Thoracic aorta (tissue), 2 donors: ENCODE measurements at places on chromosomes 4 and X.

DNA sequence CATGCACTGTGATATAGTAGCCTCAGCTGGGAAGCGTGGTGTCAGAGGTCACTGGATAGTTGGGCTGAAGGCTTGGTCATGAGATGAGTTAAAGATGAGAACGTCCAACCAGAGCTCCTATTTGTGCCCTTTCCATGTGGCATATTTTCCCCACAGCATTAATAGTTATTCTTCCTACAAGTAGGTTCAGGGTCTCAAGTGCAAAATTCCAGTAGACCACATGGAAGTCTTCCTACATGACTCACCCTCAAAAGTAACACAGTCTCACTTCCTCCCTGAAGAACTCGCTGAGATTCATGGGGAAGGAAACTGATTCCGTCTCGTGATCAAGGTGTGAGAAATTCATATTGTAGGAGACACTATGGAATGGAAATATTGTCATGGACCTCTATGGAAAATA, 1212.5 kb upstream of the PRKX start:
- no peak for DNase-seq

DNA sequence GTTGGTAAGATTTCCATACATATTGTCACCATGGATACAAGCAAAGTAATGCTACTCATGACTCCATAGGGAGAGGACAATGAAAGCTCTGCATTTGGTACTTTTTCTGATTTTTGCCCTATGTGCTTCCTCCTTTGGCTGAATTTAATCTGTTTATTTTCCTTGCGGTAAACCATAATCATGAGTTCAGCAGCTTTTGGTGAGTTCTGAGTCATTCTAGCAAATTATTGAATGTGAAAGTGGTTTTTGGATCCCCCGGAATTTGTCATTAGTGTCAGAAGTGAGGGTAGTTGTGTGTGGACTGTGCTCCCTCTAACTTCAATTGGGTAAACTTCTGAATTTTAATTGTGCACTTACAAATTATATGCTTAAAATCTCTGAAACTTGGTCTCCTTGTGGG, 170.3 kb downstream of the MOSPD2 start:
- no peak for DNase-seq

DNA sequence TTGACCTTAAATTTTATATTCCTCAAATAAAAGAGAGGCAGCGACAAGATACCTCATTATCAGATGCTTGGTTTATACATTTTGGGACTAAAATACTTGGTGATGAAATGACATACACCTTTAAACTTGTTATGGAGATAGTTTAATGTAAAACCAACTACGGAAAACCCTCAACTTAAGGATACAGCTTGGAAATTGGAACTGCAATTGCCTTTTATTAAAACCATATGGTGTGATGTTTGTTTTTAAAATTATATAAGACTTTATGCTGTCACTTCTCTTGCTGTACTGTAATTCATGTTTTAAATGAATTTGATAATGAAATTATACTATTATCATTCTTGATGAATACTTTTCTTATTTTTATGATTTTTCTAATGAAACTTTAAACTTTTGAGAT, 25.9 kb downstream of the METTL14 start:
- no peak for DNase-seq

DNA sequence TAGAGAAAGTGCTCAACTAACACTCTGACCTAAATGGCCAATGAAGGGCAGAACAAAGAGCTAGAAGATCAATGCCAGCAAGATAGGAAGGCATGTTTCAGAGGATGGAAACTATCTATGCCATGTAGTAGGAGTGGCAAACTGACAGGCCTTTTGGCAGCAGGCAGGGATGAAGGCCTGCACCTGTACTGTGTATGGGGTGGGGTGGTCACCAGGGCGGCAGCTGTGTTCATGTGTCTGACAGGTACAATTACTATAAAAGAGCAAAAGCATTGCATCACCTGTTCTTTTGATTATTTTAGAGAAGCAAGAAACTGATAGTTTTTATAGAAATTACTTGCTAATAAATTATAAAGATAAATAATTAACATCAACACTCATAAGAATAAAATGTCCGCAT, 239.1 kb downstream of the CAMK2D start:
- no peak for DNase-seq

DNA sequence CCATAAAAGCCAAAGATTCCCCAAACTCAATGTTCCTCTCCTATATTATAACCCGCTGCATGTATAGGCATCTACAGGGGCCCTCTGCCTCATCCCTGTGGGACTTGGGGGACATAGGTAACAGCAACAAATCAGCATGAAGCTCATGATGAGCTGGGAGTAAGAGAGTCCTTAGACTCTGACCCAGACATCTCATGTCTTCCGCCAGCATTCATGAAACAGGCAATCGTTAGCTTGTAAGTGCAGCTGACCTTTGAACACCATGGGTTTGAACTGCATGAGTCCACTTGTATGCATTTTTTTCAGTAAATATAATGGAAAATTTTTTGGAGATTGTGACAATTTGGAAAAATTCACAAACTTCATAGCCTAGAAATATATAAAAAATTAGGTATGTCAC, 10.4 kb upstream of the SCOC start:
- DNase-seq = no peak

GRCh38 chrX:50111742-50112141, 89.1 kb downstream of the AKAP4 start:
- no peak for DNase-seq

DNA sequence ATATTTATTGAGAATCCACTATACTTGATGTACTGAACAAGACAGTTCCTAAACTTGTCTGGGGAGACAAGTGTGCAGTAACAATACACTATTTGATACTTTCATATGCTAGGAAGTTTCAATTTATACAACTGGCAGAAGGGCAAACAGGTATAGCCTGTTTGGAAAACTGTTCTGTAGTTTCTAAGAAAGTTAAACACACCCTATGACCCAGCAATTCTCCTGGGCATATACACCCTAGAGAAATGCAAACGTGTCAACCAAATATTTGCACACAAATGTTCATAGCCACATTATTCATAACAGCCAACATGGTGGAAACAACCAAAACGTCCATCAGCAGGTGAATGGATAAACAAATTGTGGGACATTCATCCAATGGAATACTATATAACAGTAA, 64.0 kb upstream of the BRS3 start:
- no peak for DNase-seq

- DNase-seq = no peak
Observed at GRCh38 chrX:51463322-51463721, 33.1 kb downstream of the NUDT11 start.
